ENCODE measurements at places on chromosomes 6 and 20.

DNA sequence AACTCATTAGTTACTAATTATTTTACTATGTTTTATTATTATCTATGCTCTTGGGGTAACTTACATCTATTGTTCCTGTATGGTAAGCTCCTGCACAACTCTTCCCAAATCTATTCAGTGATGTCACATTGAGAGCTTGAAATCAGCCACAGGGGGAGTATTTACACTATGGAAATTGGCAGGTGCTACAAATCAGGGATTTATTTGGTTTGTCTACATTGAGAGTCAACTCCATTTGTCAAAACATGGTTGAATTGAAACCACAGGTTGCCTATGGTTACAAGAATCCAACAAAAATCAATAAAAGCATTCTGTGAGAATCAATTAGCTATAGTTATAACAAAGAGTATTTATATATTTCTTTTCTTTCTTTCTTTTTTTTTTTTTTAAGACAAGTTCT is 3.9 kb upstream of the FITM2 start:
- DNase-seq: no peak

- no peak for DNase-seq
These were observed 6.0 kb downstream of the GJA1 start for GRCh38 chr6:121441477-121441876.

DNA sequence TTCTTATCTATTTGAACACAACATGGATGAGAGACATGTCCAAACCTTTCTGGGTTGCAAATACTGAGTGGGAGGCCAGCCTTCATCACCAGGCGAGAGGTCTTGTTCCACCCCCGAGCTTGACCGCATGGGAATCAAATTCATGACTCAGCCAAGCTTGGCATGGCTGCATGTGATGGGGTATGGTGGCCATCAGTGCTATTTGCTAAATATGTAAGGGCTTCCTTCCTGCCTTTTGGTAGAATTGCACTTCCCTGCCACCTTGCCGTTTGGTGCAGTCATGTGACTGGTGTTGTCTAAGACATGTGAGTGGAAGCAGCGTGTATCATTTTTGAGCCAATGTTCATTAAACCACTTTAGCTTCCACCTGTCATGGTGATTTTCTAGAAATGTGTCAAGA is 508.9 kb upstream of the SULF2 start:
- DNase-seq: no peak

DNA sequence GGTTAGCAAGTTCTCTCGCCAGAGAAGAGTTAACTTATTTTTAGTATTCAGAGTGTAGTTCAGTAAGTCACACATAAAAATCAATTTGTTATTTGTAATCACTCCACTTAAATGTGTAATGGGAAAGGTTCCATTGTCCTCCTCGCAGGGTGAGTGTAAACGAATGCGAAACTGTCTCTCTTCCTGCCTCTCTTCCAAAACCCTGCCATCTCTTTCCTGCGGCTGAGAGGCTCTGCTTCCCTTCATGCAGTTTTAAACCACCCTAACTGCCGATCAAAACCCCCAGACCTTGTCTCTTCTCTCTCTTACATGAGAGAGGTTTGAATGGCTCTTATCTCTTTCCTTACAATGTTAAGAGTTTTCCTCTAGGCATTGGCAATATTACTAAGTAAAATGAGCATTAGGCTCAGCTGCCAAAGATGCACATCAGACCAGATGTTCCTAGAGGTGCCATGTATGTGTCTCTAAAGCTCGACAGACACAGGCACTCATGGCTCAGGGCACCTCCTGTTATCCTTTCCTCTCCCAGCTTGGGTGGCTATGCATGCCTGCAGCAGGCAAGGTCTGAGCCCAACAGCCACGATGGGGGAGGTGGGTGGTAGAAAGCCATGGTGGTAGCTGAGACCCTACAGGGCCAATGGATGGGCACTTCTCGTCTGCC is 91.2 kb downstream of the JARID2 start:
- no peak for DNase-seq
